ENCODE measurements at places on chromosomes 4 and X.

DNA sequence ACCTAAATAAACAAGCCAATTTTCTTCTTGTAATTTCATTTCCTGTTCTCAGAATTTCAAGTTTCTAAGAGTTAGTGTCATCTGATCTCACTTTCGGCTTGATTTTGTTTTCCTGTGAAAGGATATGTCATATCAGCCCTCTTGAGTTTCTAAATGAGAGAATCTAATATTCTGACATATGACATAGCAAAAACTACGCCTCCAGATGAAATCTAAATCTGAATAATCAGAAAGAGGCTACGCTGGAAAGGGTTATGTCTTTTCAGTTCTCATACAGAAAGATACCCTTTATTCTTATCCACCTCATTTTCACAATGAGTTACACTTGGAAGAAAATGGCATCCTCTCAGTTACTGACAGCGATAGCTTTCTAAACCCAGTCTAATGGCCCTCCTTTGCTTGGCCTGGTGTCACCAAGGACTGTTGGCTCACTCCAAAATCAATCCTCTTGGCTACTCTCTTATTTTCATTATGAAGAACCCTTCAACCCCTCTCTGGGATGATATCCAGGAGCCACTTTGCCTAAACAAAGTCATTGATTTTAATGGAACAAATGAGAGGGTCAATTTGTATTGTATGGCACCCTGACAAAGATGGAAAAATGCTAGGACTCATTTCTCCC, 65.6 kb downstream of the ASB9 start:
- DNase-seq, result no peak

GRCh38 chr4:123976285-123976684, 579.7 kb downstream of the SPRY1 start:
- no peak for DNase-seq

- no peak for DNase-seq
Measured at GRCh38 chr4:7424553-7425111, 10.1 kb downstream of the PSAPL1 start.

- no peak for DNase-seq
Measured at GRCh38 chr4:150695162-150695561, 113.2 kb downstream of the MAB21L2 start.

- no peak for DNase-seq
Measured at GRCh38 chrX:22666441-22666840, 333.3 kb upstream of the DDX53 start.

DNA sequence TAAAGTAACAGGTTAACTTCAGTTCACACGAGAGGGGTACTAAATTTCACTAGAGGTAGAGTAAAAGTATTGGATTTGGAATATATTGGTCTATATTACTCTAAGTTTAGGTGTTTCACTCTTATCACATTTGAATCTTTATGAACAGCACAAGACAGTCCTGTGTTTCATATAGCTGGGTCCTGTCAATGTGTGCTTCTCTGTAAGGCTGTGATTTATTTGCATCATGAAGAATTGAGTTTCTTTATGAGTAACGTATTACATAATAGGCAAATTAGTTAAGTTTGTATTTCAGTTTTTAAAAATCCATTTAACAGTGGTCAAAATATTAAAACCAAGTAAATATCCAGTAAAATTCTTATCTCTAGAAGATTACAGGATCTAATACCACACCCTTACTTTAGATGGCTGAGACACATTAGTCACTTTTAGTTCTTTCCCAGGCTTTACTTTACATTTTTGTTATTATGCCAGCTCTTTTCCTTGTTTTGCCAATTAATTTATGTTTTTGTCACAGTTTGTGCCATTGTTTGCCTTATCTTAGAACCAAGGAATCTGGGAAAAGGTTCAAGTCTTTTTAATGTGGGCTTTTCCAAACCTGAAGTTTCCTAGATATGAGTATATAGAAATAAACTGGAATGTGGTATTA, 32.1 kb downstream of the NUDT6 start:
- DNase-seq, result no peak

DNA sequence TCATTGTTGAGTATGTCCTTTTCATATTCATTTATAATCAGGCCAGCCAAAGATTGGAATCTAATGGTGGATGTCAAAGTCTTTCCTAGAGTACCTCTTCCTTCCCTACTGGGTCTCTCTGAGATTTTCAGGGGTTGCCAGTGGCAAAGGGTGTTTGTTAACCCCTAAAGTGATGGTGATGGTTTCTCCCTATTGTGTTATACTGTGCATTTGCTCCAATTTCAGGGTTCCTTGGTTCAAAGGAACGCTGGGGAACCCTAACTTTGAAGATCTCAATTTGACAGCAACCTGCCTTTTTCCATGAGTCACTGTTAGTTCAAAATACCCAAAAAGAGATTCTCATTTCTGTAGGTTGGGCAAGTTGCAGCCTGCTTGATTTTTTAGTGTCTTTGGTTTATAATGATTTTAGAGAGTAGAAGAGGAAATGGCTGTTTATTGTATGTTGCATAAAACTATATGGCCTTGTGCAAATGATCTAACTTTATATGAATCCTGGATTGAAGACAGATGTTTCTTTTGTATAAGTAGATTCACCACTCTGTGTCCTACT, 23.0 kb downstream of the GAB1 start:
- no peak for DNase-seq

DNA sequence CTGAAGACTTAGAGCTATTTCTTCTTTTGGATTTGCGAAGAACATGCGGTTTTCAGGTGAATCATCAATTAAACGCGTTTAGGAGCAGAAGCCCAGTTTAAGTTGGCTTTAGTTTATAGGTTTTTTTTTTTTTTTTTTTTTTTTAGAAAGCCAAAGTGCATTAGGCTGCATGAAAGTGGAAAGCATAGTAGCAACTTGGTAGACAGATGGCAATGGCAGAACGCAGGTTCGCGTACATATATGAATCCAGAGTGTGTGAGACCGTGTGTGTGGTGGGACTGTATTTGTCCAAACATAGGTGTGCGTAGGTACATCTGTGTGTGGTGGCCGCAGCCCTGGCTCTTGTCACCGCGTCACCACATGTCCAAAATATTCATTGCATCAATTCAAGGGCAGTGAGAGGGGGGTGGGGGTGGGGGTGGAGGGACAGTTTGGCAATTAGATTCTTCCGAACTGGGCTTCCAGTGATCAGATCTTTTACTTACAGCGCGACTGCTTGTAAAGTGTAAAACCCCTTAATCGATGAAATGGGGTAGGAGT, 901 bp downstream of the JADE1 start:
- no peak for DNase-seq

DNA sequence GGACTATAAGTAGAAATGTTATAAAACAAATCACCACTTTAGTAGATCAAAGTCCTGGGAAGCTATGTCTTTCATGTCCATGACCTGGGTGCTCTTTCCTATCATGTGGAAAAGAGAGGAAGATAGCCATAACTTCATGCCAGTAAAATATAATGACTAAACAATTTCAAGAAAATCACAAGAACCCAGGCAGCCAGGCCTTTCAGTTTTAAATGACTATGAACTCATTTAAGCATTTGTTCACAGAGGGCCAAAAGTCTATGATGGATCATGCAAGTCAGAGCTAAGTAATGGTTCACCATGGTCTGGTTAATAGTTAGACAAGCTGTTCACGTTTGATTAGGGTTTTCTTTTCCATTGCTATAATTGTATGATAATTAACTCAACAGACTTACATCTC, 155.8 kb downstream of the PPARGC1A start:
- no peak for DNase-seq

- no peak for DNase-seq
Measured at GRCh38 chr4:141711211-141711610, 74.8 kb downstream of the IL15 start.

GRCh38 chrX:108313669-108314068, 124.6 kb downstream of the COL4A6 start:
- no peak for DNase-seq

DNA sequence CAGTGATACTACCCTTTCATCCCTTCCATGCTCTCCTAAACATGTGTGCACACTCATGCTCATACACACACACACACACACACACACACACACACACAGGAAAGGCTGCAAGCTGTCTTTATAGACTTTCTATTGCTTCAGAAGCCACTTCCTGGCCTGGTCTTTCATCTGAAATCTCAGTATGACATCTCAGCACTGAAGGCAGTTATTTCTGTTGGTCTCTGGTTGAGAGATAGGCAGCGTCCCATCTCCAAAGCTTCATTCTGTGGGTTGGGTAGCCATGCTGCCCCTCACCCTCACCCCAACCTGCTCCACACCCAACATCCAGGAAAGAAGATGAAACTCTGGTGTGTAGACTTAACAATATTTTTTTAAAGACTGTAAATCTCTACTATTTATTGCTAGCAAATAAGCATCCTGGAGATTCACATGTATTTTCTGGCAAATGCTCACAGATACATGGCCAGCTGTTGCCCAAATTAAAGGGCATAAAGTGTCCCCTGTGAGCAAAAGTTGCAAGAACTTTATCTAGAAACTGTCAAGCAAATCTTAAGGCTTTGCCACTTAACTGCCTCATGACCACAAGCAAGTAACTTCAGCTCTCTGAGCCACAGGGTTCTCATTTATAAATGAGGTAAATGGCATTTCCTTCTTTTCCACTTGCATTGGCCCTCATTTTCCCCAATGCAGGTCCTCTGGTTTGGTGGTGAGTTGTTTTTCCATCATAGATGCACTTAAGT, 189.8 kb upstream of the AFF2 start:
- DNase-seq, result no peak

DNA sequence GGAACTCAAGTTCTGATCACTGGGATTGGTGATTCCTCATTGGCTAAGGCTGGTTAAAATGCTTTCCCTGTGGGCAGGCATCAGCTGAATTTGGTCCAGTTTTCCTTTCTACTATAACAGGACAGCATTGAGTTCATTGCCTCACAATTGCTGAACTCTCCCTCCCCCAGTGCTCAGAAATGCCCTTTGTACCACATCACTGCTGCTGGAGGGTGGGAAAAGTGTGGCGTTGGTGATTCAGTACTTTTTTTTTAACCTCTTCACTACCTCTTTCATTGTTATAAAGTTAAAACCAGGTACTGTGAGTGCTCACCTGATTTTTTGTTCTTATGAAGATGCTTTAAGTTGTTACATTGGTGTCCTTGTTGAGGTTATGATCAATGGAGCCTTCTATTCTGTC, 69.3 kb upstream of the IL2 start:
- DNase-seq, result no peak

GRCh38 chr4:153014460-153014859, 78.3 kb downstream of the FHDC1 start:
- DNase-seq, result no peak

- no peak for DNase-seq
Measured at GRCh38 chr4:3267576-3268394, 18.8 kb downstream of the MSANTD1 start.

DNA sequence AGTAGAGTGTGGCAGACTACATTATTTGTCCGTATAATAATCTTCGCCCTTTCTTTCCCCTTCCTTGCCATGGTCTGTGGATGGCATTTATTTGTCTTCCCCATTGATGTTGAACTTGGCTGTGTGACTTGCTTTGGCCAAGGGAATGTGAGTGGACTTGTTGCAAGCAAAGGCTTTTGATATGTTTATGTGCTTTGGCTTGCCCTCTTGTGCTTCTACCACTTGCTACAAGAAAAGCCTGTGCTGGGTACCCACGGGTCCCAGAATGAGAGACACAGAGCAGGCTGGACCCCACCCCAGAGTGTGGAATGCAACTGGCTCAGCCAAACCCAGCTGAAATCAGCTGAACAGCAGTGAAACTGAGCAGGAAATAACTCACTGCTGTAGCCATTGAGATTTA, 63.0 kb downstream of the FAM184B start:
- no peak for DNase-seq

- no peak for DNase-seq
Measured at GRCh38 chr4:18366892-18367291, 345.3 kb upstream of the LCORL start.

DNA sequence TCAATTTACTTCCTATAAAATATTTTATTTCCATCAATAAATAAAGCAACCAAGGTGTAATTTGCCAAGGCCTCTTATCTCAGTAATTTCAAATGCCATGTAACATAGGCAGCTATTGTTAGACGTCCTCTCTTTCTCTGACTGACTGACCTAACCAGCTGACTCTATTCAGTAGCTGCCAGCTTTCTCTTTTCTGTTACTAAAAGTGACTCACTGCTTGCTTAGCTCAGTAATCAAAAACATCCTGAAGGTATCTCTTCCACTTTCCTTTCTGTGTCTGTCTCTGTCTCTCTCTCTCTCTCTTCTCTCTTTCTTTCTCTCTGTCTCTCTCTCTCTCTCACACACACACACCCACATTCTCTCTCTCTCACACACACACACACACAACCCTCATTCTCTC, 134.2 kb downstream of the SPOCK3 start:
- no peak for DNase-seq

GRCh38 chr4:123325241-123325681, 71.3 kb upstream of the SPRY1 start:
- no peak for DNase-seq

DNA sequence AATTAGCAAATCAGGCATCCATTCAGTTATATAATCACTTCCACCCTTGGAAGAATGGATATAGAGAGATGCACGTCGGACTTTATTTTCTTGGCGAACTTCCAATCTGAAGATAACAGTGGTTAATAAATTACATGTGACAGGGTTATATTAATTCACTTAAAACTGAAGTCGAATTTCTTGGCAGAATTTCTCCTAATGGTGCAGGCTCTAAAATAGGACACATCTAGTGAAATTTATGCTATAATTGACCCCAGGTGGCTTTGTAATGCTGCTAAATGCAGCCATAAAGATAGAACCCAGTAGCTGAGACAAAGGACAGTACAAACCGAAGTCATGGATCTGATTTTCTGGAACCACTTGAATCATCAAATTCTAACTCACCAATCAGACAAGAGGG, 20.8 kb upstream of the SLC10A4 start:
- no peak for DNase-seq

DNA sequence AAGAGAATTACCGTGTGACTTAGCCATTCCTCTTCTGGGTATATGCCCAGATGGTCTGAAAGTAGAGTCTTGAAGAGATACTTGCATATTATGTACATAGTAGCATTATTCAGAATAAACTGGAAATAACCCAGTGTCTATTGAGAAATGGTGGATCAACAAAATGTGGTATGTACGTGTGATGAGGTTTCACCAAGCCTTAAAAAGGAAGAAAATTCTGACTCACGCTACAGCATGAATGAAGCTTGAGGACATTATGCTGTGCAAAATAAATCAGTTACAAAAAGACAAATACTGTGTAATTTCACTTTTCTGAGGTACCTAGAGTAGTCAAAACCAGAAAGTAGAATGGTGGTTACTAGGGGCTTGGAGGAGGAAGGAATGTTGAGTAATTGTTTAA, 37.3 kb downstream of the GBA3 start:
- no peak for DNase-seq

DNA sequence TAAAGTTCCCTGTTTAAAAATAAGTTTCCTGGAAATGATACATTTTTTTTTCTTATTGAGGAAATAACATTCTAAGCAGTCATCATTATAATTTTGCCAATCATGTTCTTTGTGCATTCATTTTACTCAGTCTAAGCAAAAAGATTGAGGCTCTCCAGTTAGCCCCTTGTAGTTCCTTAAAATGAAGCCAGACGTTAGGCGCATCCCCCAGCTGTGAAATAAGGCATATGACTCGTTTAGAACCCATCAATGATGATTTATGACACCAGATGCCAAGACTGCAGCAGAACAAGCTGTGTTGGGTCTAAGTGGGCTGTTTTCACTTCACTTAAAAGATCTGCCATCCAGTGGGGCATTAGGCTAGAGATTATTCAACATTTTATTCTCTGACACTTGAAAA, 17.0 kb downstream of the PDGFC start:
- DNase-seq, result no peak

- no peak for DNase-seq
Measured at GRCh38 chrX:9336456-9336855, 128.4 kb upstream of the TBL1X start.

- DNase-seq, result no peak
Measured at GRCh38 chrX:74117962-74118902, 185.7 kb upstream of the ZCCHC13 start.

- no peak for DNase-seq
Measured at GRCh38 chr4:145887241-145887991, 51.2 kb downstream of the ZNF827 start.
